ENCODE measurements at places on chromosomes 1 and 21.
A peak's percentile ranks its signal among the peaks of the same experiment; 100 is the strongest.

GRCh38 chr1:193141804-193142203 lies 20.0 kb downstream of the CDC73 start:
- no peak for DNase-seq

DNA sequence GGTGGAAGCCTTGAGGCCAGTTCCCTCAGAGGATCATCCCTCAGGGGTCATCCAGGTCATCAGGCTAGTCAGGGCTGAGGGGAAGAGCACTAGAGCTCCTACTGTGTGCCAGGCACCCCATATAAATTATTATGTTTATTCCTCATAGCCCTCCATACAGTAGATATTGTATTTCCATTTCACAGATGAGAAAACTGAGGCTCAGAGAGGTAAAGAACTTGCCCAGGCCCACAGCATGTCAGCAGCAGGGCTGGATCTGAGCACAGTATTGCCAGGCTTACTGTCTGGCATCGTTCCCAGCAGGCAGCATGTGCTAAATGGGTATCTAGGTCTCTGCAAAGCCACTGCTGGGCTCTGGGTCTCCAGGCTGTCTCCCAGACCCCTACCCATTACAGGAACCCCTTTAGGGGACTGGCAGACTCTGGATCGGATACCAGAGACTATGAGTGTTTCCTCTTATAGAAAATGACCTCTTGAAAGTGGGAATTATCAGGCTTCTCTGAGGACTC lies 153.3 kb downstream of the PTPRU start:
- no peak for DNase-seq

GRCh38 chr1:58926152-58926551 lies 142.3 kb upstream of the JUN start:
- DNase-seq: no peak

GRCh38 chr1:107670397-107671040 lies 294.5 kb downstream of the VAV3 start:
- DNase-seq: no peak

DNA sequence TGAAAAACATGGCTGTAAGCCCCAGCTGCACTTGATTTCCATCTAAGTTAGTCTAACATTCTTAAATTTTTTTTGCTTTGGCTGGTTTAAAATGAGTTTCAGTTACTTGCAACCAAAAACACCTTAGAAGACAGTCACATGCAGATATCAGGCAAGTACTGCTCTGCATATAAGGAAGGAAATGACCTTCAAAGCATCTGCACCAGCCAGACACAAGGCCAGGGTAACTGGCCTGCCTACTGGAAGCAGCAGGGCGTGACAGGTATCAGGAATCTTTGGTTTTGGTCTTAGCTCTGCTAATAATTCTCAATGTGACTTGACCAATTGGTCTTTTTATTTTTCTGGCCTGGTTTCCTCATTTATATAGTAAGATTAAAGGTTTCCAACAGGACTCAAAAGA lies 33.5 kb downstream of the SCYL3 start:
- no peak for DNase-seq

DNA sequence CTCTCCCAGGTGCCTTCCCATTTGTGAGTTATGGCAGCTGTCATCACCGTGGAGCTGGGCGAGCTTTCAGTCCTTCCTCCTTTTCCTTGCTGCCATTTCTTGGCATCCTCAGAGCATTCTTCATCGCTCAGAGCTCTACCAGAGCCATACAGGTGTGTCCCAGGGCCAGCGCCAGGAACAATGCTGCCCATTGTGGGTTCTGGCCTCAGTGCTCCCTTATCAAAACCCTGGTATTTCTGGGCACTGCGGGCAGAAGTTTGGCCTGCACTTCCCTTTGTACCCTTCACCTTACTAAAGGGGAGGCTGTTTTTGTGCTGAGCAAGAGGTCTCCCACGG lies 28.5 kb downstream of the RASSF5 start:
- no peak for DNase-seq

GRCh38 chr1:247415423-247416361 lies at the start of gene NLRP3:
TSS of gene NLRP3 (plus strand) at chr1:247416173. CDS start at chr1:247418801, 2,628 bp downstream.
- no peak for DNase-seq

DNA sequence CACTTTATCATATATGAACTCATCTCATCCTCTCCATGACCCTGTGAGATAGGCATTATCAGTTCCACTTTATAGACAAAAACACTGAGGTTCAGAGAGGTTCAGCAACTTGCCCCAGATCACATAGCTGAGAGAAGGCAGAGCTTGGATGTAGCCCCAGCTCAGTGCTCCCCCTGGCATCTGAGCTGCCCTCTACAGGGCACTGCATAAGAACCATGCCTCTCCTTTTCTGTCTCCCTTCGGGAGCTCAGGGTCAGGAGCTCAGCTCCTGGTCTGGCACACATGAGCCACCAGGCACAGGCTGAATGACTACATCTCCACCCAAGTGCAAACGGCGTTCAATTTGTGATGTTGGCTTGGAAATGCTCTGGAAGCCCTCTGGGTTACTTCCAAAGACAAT lies 16.9 kb downstream of the RAB7B start:
- no peak for DNase-seq

DNA sequence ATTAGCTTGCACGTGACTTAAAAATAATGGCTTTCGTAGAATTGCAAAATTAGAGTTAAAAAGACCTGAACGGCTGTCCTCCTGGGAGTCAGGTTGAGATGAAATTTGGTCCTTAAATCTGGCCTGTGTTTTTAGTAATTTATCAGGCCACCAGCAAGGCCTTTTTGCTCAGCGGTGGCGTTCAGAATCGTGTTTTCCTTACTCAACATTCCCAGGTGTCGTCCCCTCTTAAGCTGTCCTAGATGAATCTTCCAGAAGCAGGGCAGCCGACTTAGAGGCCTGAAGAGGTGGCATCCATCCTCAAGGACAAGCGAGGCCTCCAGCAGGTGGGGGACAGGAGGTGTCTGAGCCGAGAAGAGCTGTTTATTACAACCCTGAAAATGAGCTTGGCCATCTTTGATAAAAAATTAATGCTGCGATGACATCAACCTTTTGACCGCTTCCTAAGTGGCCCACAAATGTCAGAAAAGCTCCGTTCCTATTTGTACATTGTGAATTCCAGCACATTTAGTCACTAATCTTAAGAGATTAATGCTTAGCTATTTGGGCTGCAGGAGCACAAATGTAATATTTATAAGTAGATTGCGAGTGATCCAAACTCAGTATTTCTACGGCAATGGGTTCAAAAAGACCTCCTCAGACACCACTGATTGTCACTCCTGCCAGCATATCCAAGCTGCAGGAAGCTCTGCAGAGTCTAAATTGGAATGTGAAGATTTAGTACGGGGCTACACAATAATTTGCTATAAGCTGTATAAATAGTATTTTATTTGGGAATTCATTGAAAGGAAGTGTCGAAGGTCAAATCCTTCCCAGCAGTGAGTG lies 344.1 kb upstream of the VAMP3 start:
- no peak for DNase-seq

GRCh38 chr21:43204638-43205037 lies 35.8 kb downstream of the CRYAA start:
- DNase-seq: no peak

DNA sequence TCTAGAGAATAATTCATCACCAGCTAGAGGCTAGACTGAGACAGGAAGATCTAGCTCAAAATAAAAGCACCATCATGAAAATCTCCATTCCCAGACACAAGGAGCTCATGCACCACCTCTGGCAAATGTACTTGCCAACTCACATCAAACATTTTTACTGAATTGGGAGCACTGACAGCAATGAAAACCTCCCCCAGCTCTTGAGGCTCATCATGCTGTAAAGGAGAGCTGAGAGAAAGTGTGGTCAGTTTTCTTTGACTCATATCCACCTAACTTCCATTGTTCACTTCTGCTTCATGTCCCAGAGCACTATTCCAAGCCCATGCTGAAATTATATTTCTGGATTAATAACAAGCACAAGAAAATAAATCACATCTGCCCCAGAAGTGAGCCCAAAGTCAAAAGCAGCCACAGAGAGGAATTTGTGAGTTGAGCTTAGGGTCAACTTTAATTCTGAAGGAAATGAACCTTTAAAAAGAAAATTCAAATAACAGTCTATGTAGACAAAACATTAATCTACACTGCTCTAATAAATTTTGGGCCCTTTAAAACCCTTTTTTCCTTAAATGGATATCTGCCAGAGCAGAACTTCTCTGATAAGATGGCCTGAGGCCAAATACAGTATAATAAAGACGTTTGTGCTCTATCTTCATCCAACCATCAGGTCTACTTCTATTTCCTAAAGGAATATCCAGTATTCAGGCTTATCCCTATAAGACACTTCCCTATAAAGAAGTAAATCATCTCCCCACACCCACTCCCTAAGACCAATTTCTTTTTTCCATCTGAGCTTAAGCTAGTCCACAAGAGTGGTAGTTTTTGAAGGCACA lies 85.9 kb upstream of the ADAM30 start:
- DNase-seq: no peak

GRCh38 chr1:164785841-164786534 lies 227.0 kb downstream of the PBX1 start:
- no peak for DNase-seq

DNA sequence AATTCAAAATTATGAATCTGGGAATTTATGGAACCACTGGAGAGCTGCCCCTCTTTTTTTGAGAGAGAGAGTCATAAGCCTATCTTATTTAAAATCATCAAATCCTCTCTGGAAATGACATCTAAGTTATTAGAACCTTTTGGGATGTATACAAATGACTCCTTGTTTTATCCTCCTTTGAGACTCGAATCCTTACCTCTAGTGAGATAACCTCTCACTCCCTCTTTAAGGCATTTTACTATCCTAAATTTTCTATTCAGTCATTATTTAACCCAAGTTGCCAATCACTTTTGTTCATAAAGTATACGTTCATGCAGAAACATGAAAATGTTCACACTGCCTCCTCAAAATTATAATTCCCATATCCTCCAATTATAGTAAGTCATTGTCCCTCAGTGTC lies 313.6 kb upstream of the C1orf87 start:
- no peak for DNase-seq

GRCh38 chr1:175873290-175873935 lies 130.0 kb upstream of the TNR start:
- DNase-seq: no peak

GRCh38 chr21:29256126-29256910 lies 42.4 kb upstream of the BACH1 start:
- no peak for DNase-seq

DNA sequence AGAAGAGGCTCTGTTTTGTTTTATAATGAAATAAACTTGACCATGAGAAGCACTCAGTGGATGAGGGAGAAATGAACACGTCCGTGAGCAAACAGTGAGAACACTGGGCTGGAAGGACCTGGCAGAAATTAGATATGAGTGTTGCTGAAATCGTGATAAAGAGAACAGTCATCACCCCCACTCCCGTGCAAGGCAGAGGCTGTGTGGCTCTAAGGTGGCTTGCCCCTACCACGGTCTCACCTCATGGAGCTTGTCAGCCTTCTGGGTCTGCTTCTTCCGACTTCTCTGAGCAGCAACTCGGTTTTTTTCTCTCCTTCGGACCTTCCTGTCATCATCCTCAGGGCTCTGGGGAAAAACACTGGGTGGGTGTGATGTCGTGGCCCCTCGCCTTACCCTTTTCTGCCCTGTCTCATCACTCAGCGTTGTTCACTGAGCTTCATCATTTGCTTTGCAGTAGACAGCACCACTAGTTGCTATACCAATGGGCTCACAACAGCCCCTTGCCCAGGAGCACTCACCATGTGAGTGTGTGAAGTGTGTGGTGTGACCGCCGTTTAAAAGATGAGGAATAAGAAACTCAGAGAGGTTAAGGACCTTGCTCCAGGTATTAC lies 2.8 kb downstream of the BATF3 start:
- DNase-seq: no peak

GRCh38 chr21:26374817-26375216 lies 198.3 kb downstream of the CYYR1 start:
- no peak for DNase-seq

DNA sequence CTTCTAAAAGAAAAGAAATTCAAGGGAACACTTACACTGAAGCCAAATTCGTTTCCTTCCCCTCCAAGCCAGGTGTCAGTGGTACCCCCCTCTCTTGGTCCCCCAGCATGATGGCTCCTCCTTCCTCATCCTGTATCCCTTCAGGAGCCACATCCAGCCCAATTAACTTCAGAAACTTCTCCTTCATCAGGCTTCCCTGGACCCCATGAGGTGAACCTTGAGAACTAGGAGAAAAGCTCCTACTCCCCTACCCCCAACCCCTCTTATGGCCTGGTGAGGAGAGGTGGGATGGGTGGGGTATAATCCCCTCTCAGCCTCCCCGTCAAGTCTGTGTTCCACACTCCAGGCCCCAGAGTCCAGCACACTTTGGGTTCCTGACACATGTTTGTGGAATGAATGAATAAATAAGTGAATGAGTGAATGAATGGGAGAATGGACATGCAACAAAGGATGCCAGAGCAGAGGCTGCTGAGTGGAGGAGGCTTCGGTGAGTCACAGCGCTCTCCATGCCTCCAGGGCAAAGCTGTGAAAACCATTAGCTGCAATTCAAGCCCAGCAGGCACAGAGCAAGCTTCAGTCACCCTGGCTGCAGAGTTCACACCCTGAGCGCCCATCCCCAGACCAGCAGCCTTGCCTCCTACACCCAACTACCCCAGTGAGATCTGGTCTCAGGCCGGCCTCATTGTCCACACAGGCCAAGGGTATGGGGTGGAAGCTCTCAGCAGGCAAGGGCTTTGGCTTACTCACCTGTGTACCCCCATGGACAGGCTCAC lies 43.8 kb downstream of the BATF3 start:
- DNase-seq: no peak

DNA sequence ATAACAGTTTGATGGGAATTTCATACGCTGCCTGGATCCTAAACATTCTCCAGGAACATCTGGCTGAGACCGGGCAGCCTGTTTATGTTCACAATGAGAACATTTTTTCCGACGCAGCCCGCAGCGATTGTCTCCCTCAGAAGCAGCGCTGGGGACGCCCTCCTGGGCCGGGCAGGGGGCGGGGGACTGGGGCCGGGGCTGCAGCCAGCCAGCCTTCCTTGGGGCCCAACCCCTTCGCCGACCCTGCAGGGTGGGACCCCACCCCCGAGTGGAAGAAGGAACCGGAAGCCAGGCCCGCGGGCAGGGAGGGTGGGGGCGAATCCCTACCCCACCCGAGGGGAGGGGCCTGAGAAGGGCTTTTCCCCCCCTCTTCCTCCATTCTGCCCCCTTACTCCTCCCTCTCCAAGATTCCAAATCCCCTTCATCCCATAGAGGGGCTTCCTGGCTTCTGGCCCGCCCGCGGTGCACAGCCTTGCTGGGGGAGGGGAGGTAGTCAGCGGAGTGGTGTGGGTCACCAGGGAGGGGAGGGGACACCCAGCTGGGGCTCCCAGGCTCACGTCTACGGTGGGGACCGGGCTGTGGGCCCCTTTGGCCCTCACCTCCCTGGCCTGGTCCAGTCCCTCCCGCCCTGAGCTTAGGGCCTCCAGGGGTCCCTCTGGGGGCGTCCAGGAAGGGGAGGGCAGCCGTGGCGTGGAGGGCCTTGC lies 60.6 kb downstream of the WNT9A start:
- DNase-seq: peak; percentile 20

GRCh38 chr1:184905601-184906322 lies 68.5 kb downstream of the NIBAN1 start:
- no peak for DNase-seq
